Activated CD4-positive, alpha-beta memory T cell treated with anti-CD3 and anti-CD28 coated beads, Interleukin-2, amount 10 ng/mL, durations not matched to agents 7 days and 5 days (primary cell): ENCODE measurements at places on chromosomes 12 and 14.

DNA sequence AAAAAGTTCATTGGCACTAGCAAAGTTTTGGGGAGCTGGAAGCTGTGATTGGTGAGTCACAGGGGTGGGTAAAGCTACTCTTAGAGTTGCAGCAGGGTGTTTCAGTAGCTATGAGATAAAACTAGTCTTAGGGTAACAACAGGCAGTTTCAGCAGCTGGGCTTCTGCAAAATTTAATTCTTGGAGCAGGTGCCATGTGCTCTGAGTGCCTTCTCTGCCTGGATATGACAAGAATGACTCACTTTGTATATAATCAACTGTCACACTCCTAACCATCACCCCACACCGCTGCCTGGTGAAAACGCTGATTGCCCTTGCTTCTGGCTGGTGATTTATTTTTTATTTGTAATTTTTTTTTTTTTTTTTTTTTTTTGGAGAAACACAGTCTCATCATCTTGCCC lies 10.5 kb upstream of the PLBD2 start:
- no peak for DNase-seq

- DNase-seq = no peak
These were observed 10.7 kb upstream of the LRTM2 start for GRCh38 chr12:1809591-1810190.

DNA sequence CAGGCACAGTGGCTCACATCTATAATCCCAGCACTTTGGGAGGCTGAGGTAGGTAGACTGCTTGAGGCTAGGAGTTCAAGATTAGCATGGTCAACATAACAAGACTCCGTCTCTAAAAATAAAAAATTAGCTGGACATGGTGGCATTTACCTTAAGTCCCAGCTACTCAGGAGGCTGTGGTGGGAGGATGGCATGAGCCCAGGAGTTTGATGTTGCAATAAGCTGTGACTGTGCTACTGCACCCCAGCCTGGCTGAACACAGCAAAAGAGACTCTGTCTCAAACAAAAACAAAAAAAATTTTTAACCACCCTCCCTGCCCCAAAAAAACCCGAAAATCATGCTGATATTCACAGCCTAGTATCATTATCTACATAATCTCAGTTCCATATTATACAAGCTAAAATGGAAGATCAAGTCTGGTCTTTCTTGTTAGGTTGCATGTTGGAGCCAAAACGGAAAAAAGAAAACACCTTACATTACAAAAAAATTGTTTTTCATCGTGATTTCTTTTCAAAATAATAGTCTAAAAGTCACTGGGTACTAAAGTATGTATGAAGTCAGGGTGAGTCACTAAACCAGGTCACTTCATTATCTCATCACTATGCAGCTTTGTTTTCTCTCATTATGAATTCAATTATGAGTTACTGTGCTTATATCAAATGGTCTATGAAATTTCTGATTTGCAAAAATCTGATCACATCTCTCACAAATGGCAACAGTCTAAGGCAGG lies 13.8 kb downstream of the GXYLT1 start:
- no peak for DNase-seq

DNA sequence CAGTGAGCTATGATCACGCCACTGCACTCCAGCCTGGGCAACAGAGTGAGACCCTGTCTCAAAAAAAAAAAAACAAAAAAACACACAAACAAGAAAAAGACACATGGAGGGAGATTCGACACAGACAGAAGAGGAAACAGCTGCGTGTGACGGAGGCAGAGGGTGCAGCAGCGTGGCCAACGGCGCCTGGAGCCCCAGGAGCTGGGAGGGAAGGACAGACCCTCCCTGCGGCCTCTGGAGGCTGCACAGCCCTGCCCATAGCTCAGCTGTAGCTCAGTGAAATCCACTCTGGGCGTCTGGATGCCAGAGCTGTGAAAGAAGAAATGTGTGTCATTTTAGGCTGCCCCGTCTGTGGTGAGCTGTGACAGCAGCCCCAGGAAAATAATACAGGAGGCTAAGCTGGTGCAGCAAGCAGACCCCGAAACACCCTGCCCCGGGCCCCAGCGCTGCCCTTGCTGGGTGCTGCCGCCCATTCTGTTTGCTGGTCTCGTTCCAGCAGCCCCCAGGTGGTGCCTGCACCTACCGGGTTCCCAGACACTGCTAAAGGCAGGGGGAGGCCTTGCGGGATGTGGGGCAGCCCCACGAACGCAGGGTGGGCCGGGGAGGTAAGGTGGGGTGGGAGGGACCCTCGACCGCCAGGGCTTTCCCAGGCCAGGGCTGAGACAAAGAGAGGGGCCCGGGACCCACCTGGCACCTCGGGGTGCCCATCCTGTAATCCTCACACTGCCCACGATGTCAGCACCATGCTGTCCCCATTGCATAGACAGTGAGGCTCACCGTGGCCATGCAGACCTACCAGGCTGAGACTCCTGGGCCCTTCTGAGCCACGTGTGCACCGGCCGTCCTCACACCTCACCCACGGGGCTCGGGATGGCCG lies 21.2 kb downstream of the GALNT9 start:
- DNase-seq = no peak

- DNase-seq = no peak
These were observed 10.4 kb downstream of the NCOR2 start for GRCh38 chr12:124556896-124557501.

DNA sequence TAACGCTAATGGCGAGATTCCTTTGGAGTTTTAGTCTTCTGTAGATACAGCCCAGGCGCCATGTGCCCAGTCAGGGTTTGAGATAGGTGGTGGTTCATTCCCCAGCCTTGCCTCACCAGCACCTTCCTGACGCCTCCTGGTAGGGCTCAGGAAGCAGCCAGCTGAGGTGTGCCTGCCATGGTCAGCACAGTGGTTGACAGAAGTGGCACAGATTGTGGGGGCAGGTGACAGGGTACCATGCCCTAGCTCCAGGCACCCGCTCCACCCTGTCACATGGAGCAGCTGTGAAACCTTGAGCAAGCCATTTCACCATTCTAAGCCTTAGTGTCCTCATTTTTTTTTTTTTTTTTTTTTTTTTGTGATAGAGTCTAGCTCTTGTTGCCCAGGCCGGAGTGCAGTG lies 45.6 kb downstream of the EVL start:
- DNase-seq = no peak

DNA sequence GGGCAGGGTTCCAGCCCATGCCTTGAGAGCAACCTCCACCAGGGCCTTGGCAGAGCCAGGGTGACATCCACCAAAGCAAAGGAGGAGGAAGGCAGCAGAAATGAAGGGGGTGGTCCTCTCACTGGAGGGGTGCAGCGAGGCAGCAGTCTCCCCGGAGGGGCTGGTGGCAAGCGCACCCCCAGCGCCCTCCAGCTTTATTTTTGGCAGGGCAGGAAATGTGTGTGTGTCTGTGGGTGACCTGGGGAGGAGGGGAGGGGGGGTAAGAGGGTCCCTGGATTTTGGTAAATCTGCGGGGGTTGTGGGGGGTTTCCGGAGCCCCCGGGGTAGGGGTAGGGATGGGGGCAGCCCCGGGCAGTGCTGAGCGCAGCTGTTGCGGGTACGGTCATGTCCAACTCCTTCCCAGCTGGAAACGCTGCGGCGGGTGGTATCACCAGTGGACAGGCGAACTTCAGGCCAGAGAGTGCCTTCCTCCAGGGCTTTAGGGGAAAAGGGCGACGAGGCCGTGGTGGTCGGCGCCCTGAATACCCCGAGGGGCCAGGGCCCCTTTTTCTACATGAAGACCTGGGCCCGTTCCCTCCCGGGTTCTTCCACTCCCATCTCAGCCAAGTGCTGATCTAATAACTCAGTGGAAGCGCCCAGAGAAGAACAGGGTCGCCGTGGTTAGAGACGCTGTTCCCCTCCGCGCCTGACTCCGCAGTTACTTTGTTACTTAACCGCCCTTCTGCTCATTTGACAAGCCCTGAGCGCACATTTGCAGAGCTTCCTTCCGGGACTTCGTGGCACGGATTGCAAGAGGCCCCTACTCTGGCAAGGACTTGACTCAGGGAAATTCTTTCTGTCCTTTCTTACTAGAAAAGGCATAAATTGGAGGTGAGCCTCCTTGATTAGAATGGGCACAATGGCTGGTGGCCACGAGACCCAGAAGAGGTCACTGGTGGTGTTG lies 55.2 kb downstream of the FOS start:
- DNase-seq = peak; percentile 63

DNA sequence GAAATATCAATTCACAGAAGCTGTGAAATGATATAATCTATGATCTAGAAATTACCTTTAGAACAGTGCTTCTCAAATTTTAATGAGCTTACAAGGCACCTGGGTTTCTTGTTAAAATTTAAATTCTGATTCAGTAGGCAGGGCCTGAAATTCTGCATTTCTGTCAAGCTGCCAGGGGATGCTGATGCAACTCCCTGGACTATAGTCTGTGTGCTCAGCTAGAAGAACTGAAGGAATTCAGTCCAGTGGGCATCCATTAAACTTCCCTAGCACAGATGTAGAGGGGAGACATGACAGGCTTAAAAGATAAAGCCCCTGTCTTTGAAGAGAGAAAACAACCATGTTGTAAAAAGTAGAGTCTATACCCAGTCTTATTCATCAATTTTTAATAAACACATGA lies 441.8 kb downstream of the TMTC2 start:
- DNase-seq = no peak

DNA sequence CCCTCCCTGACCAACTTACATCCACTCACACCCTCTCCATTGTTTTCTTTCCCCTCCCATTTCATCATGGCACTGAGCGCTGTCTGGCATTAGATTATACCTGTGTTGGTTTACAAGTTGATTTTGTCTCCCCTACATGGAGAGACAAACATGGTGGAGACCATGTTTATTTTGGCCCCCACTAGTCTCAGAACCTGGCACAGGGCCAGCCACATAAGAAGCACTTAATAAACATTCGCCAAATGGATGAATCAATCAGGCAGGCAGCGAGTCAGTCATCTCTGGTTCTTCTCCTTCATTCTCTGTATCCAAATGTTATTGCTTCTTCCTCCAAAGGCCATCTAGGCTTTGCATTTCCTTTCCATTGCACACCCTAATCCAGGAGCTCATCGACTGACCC lies 177.4 kb downstream of the DPF3 start:
- no peak for DNase-seq

DNA sequence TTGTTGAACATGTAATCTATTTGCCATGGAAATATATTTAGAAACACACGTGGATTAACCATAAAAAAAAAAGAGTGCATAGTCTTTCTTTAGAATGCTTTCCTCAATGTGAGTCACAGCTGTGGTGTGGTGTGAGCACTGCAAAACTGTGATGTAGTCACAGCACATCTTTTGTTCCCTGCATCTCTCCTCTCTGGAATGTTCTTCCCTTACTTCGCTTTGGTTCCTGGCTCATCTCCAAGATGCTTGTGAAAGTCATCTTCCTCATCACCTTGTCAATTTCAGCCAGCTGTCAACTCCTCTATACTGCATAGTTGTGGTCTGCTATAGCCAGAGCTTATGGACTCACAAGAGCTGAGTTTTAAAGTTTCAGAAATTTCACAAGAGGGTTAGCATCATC lies 60.2 kb downstream of the STAB2 start:
- DNase-seq = no peak

DNA sequence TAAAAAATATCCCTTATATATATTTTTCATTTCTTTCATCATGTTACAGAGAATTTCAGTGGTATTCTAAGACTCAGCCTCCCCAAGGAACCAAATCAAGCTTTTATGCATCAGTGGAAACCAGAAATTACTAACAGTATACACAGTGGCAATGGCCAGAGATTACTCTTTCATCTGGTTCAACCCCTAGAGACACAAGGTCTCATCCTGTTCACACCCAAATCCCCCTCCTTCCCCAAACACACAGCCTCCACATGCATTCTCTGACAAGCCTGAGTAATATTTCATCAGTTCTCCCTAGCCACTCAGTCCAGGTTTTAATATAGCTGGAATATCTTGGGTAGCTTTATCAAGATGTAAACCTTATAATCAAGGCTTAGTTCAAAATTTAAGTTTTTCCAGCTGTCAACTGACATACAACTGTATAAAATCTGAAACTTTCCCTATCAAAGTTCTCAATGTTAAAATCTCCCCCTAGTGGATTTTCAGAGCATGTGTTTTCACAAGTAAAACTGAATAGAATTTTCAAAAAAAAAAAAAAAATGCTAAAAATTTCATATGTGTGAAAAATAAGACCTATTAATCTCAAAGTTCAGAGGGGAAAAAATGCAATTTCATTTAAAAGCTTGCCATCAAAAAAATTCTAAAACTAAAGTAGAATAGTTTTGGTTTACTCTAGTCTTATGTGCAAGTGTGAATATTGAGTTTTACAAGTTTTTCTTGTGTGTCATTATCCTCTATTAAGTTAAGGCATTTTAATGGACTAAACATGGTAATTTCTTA lies 10.5 kb upstream of the SSTR1 start:
- no peak for DNase-seq

DNA sequence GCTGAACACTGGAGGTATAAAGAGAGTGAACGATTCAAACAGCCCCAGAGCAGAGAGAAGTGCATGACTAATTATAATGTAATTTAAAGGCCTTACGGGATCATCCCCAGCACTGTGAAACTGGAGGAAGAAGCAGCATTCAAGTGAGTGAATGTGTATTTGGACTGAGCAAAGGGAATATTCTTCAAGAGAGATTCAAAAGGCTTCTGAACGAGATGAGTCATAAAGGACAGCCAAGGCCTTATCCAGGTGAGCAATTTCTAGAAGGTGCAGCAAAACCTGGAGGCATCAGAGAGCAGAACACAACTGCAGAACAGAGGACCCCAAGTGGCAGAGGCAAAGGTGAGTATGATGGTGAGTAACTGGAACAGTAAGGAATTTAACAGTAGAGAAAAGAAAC lies 127.2 kb downstream of the BCAT1 start:
- no peak for DNase-seq

GRCh38 chr12:95951515-95951914 lies 8.4 kb downstream of the AMDHD1 start:
- no peak for DNase-seq

GRCh38 chr12:63885401-63885800 lies 40.9 kb downstream of the SRGAP1 start:
- DNase-seq = no peak

GRCh38 chr12:5503774-5504173 lies 71.9 kb downstream of the NTF3 start:
- DNase-seq = no peak

DNA sequence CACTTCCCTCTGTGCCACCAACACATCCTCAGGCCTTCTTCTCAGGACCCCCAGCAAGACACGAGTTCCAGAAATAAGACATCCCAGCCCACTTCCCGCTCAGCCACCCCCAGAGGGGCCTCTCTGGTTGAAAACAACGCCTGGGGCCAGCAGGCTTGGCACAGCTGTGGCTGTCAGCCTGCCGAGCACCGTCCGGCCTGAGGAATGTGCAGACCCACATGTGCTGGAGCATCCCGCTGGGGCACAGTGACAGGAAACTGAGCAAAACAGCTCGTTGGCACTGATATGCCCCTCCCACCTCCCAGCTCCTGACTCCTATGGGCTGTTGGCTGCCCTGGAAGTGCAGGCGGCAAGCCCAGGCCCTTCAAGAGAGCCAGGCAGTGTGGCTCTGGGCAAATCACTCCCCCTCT lies 1.4 kb downstream of the SYNE3 start:
- DNase-seq = no peak

- no peak for DNase-seq
These were observed 993.2 kb downstream of the BCL11B start for GRCh38 chr14:98278800-98279199.

DNA sequence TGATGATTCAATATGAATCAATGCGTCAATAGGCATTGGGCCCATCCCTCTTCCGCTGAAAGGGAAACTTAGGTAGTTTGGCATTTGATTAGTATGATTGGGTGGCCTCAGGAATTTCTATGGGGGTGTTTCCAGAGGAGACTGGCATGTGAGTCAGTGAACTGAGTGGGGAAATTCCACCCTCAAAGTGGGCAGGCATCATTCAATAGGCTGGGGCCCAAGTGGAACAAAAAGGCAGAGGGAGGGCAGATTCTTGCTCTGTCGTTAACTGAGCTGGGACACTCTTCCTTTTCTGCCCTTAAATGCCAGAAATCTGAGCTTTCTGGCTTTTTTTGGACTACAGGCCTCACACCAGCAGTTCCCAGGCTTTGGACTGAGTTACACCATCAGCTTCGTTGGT lies 373.5 kb downstream of the RPS29 start:
- DNase-seq = no peak
